ENCODE measurements at places on chromosomes 2 and 18.

DNA sequence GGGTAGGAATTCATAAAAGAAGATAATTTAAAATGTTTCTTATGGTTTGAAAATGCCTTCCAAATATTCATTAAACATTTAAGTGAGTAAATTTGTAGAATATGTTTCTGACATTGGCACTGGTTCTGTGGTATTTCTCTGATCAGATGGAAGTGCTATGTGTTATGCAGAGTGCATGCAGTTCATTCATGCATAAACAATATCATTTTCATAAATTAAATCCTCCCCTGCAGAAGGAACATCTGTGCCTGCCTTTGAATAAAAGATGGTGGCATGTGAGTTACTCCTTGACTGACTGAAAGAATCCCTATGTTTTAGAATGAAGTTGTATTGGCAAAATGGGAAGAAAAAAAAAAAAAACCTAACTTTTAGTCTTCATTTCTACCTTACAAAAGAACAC, 5.9 kb downstream of the NEUROD1 start:
- no peak for DNase-seq

- no peak for DNase-seq
These were observed 2.3 kb downstream of the RUFY4 start for GRCh38 chr2:218071218-218071937.

DNA sequence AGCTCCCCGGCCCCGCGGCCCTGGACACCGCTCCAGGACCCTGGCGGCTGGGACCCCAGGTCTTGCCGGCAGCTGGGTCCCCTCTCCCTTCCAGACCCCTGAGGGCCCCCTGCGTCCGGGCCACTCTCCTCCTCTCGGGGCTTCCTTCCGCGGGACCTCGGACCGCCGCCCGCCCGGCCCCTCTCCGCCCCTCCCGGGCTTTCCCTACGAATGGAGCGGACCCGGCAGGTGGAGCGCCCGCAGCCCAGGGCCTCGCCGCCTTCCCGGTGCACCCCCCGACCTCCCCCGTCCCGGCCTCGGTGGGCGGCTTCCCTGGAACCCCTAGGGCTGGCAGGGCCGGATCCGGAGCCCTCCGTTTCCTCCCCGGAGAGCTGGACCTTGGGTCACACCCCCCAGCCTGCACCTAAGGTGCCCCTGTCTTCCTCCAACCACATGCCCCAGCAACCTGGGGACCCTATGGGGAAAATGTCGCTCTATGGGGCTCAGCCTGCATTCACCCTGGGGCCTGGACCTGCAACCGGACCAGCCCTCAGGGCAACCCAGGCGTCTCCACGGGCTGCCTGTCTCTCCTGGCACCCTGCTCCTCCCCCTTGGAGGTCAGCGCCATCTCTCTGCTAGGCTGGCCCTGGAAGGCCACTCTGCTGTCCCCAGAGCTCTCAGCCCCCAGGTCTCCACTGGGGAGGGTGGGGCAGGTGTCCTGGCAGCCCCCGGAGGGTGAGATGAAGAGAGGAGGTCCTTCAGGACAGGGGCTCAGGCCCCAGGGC, 730 bp downstream of the B3GNT7 start:
- DNase-seq = no peak

DNA sequence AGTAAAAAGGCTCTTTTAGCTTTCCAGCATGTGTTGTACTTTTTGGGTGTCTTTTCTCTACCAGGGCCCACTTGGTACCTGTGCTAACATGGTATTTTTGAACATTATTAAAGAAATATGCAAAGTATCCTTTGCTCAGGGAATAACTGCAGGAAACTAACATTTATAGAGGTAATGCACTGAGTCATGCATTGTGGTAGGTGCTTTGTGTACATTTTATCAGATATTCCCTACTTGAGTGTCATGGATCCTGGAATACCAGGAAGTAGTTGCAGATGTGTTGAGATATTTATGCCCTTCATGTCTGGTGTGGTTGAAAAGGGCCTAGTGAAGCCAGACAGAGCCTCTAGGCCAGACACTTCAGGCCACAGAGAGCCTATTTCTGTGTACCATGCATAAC, 215.5 kb upstream of the CYRIA start:
- DNase-seq = no peak

DNA sequence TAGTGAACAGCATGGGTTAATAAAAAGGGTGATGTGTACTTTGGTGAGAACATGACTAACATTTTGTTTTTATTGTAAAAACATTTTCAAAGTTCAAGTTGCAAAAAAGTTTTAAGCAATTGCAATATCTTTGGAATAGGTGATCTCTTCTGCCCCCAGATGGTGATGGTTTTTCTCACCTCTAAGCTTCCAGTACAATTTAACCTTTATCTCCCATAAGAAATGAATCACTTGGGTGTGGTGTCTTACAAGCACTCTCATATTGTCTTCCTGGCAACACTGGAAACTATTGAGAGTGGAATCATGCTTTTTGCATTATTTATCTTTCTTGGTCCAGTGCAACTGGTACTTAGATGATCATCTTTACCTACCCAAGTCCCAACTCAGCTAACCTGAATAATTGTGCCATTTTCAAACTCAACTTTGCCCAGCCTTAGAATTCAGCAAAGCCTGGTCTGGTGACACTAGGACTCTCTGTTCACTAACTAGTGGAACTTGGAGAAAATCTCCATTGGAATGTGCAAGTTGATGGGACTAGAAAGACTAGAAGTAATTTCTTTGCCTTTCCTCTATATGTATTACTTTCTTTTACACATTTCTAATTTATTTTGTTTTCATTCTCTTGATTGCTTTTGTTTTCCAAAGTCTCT, 964.7 kb upstream of the ZEB2 start:
- peak; percentile 10 for DNase-seq

- DNase-seq = no peak
These were observed 40.9 kb upstream of the MAPK4 start for GRCh38 chr18:50518787-50519546.

DNA sequence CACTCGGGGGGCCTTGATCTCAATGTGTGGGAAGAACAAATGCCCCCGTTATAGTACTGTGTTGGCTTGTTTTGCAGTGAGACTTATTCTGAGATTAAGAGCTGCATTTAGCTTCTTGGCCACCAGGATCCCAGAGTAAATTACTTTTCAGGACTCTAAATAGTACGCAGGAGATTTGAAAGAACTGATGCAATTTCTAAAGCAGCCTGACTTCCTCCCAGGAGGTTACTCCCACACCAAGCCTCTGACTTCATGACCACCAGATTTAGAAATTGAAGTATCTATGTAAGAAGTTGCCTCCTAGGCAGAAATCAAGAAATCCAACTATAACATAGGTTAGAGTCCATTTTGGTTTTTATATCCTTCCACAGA, 67.0 kb downstream of the FEZ2 start:
- DNase-seq = peak; percentile 18

DNA sequence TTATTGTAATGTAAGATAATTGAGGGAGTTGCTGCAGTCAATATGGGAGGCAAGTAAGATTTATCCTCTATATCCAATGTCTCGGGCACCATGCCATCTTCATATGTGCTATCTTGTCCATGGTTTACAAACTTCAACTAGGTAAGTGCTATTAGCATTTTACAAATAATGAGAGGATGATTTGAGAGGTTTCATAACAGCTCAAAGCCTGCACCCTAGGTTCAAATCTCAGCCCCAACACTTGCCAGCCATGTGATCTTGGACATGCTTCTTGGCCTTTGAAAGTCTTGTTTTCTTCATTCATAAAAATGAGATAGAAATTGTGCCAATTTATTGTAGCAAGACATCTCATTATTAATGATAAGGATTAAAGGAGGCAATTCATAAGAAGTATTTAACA, 108.8 kb downstream of the RND3 start:
- peak; percentile 11 for DNase-seq

- no peak for DNase-seq
These were observed 35.1 kb downstream of the MAPRE2 start for GRCh38 chr18:35076135-35076924.

- DNase-seq = no peak
These were observed 797.3 kb downstream of the BCL11A start for GRCh38 chr2:59756150-59756549.

DNA sequence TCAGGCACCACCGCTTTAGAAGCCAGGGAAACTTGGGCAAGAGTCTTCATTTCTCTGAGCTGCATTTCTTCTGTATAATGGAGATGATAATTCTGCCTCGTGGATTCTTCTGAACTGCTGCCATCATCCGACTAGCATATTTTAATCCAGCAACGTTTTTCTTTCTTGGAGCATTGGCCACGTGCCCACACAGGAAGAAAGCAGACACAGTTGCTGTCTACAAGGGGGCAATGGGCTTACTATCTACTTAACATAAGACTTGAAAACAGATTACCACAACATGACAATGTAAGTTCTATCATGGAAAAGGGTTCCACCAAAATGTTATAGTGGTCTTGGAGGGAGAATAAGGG, 176.5 kb downstream of the FAM210A start:
- DNase-seq = no peak

- no peak for DNase-seq
These were observed 123.6 kb downstream of the LPIN1 start for GRCh38 chr2:11870064-11870463.

DNA sequence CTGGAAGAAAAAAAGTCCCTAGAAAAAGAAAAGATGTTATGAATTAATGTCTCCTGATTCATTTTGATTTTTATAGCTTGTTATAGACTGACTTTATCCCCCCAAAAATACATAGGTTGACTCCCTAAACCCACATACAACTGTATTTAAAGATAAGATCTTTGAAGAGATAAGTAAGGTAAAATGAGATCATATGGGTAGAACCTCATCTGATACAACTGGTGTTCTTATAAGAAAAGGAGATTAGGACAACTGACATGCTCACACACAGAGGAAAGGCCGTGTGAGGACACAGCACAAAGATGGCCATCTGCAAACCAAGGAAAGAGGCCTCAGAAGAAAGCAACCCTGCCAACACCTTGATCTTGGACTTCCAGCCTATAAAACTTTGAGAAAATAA, 117.5 kb downstream of the CD226 start:
- DNase-seq = no peak

GRCh38 chr2:217325251-217325650, 465.4 kb upstream of the TNP1 start:
- DNase-seq = no peak

- no peak for DNase-seq
These were observed 36.4 kb upstream of the CXCR4 start for GRCh38 chr2:136154384-136154783.
